Activated CD8-positive, alpha-beta T cell treated with anti-CD3 and anti-CD28 coated beads for 36 hours (primary cell): ENCODE measurements at places on chromosomes 3 and 15.

DNA sequence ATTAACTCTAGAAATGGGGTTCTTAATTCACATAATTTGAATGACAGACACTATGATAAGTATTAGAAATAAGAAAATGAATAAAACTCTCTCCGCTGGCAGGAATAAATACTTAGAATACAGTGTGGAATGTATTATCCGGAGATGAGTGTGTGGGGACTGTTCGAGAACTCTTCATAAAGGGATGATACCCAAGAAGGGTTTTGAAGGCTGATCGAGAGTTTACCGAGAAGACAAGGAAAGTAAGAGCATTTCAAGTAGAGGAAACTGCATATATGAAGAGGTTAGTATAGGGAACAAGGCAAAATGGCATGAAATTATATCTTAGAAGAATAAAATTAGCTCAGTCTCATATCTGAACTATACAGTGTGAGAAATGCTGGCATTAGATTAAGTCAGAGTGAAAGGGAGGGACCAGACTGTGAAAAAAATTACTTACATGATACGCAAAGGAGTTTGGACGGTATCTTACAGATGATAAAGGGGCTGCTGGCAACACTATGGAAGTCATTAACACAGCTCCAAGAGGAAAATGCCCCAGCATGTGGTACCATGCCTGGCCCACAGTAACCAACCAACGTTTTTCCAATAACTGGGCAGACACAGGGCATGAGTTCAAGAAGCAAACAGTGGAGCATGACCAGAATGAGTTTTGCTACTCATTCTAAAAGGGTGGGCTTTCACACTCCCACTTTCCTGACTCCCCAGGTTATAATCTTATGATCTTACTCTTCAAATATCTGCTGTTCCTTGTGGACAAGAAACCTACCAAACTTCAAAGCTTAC lies 6.5 kb downstream of the DCBLD2 start:
- H3K27ac ChIP-seq = no peak overlapping the region
- no peak overlapping the region for H3K4me3 ChIP-seq
- peaks cover 2% of the 10 kb centered on the region for H3K4me1 ChIP-seq
- DNase-seq = no peak

DNA sequence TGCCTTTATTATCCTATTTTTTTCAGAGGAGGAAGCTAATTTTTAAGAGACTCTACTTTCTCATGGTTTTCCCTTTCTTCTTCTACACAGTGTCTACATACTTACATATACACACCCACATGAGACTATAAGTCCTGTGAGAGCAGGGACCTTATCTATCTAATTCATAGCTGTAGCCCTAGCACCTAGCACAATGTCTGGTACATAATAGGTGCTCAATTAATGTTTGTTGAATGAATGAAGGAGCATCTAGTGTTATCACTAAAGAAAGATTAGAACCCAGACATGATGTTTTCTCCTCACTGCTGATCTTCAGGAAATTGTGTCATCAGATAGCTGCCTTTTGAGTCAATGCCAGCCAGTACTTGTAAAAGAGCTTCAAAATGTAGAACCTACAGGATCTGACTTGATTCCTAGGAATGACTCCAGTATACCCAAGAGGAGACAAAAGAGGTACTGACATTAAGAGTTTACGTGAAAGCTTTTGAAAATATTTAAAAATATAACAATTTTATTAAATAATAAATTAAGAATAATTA lies 2.5 kb downstream of the SCG5 start:
- no peak for DNase-seq
- peaks cover 18% of the 10 kb centered on the region for H3K36me3 ChIP-seq
- H3K27me3 ChIP-seq = peaks cover 2% of the 10 kb centered on the region
- H3K4me3 ChIP-seq = no peak overlapping the region
- H3K27ac ChIP-seq = no peak overlapping the region
- H3K4me1 ChIP-seq = no peaks in the 10 kb centered on the region

DNA sequence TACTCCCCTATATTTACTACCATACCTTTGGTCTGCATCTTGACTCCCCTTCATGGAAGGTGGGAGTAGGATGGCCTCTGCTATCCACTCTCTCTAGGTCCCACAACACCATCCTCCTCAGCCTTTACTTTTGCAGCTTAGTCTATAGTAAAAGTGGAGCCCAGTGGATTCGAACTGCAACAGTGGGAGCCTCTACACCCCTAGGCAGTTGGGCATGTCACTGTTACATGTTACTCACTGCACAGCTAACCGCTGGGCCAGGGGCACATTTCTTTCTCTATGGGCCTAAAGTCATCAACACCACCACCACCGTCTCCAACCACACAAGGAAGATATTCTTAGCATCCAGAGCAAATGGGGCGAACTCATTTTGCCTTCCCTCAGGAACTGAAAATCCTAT lies 62.9 kb downstream of the KLF13 start:
- peaks cover 62% of the 10 kb centered on the region for H3K4me1 ChIP-seq
- H3K27me3 ChIP-seq = no peaks in the 10 kb centered on the region
- no peak overlapping the region for H3K27ac ChIP-seq
- H3K36me3 ChIP-seq = peaks cover 9% of the 10 kb centered on the region

- H3K4me1 ChIP-seq = peaks cover 12% of the 10 kb centered on the region
- H3K27me3 ChIP-seq = no peaks in the 10 kb centered on the region
- H3K4me3 ChIP-seq = no peak overlapping the region
- no peaks in the 10 kb centered on the region for H3K36me3 ChIP-seq
Measured at GRCh38 chr3:32366638-32367397, 24.8 kb upstream of the CMTM7 start.

DNA sequence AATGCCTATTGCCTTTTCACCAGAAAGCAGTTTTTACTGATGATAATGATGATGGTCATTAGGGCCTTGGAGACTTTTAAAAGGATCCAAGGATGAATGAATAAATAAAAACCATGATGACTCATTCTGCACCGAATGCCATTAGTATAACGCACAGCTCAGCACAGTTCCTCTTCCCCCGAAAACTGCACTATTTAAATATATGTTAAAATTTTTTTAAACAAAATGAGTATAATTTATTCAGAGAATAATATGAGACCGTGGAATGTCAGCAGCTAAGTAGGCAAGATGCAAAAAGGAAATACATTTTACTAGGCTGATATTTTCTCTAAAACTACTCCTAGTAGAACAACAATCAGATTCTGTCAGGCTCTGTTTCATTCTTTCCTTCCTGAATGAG lies 83.4 kb upstream of the NANOGP8 start:
- no peak for DNase-seq
- H3K27ac ChIP-seq = no peak overlapping the region
- H3K4me3 ChIP-seq = no peak overlapping the region
- peaks cover 3% of the 10 kb centered on the region for H3K27me3 ChIP-seq
- H3K4me1 ChIP-seq = no peaks in the 10 kb centered on the region
- H3K36me3 ChIP-seq = no peaks in the 10 kb centered on the region

- peaks cover 6% of the 10 kb centered on the region for H3K36me3 ChIP-seq
- H3K4me1 ChIP-seq = peaks cover 2% of the 10 kb centered on the region
- no peak overlapping the region for H3K27ac ChIP-seq
- no peaks in the 10 kb centered on the region for H3K27me3 ChIP-seq
- no peak overlapping the region for H3K4me3 ChIP-seq
- DNase-seq = no peak
Measured at GRCh38 chr3:172194702-172195406, 155.5 kb downstream of the FNDC3B start.

DNA sequence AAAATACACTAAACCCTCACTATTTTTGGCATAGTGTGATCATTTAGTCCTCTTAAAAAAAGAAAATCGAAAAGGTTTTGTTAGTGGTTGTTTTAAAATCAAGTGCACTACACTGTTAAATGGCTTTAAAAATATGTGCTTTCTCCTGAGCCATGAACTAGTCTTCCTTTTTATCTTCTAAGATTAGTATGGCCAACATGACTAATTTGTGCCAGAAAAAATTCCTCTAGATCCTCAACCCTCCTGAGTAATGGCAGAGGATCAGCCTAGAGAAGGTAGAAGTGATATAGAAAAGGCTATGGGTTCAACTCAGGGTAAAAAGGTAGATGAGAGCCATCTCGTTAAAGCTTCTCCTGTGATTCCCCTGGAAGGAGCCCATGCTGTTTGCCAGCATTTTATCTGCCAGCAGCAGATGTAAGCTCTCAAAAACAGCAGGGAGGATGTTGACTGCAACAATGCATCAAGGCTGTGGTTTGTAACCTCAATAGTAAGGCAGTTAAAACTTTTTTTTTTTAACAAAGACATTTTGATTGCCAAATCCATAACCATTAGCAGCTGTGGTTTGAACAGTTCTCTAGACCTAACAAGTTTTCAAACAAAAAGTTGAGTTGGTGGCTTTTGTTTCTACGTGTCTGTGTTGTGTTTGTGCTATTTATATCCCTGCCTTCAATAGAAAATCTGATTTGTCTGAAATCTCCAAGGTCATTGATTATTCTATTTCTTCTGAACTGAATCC lies 30.2 kb upstream of the ZNF609 start:
- H3K4me3 ChIP-seq = peak overlapping the region; percentile 46
- H3K27ac ChIP-seq = peak overlapping the region; percentile 94

- H3K4me1 ChIP-seq = peaks cover 3% of the 10 kb centered on the region
- peak within 1 kb of the TSS; percentile 26 for H3K4me3 ChIP-seq
- peak; percentile 11 for DNase-seq
- H3K27me3 ChIP-seq = peaks cover 41% of the 10 kb centered on the region
Measured at GRCh38 chr15:69298697-69299441, at the start of gene PAQR5. TSS of gene PAQR5 (plus strand) at chr15:69298912. CDS start at chr15:69360081, 61,169 bp downstream.

DNA sequence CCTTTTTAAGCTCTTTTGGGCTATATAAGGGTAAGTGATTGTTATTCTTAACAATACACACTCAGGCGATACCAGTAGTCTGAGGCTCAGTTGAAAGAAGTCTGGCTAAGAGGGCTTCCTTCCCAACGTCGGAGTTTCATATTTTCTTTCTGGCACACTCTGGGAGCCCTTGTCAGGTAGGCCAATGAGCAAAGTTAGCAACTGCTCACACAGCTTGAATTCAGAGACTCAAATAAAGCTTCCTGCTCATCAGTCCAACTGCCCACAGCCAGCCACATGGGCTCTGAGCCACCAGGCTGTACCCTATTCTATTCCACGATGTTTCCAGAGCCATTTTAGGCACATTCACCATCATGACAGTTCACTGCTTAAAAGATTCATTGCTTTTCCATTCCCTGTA lies 155.1 kb upstream of the TBL1XR1 start:
- DNase-seq = no peak
- H3K27me3 ChIP-seq = no peaks in the 10 kb centered on the region
- H3K4me1 ChIP-seq = peaks cover 52% of the 10 kb centered on the region

DNA sequence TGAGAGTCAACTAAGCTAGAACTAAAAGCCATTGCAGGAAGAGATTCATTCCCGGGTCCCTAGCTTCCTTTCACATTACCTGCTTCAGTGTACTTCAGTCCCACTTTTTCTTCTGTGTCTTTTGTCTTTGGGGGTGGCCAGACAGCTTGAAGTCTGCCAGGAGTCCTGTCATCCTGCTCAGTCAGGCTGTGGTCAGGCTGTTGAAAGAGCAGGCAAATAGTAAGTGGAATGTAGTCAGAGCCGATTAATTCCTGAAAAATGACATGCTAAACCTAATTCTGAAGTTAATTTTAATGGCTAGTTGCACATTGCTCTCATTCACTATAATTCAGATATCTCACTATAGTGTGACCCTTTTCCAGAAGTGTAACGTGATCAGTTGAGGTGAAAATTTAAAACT lies 129.6 kb downstream of the FMN1 start:
- H3K27ac ChIP-seq = no peak overlapping the region
- no peak overlapping the region for H3K4me3 ChIP-seq
- no peaks in the 10 kb centered on the region for H3K36me3 ChIP-seq

- DNase-seq = no peak
- no peak overlapping the region for H3K4me3 ChIP-seq
- H3K27me3 ChIP-seq = peaks cover 4% of the 10 kb centered on the region
- no peak overlapping the region for H3K27ac ChIP-seq
- H3K4me1 ChIP-seq = peaks cover 6% of the 10 kb centered on the region
Measured at GRCh38 chr3:186406669-186407635, 44.9 kb upstream of the DGKG start.

DNA sequence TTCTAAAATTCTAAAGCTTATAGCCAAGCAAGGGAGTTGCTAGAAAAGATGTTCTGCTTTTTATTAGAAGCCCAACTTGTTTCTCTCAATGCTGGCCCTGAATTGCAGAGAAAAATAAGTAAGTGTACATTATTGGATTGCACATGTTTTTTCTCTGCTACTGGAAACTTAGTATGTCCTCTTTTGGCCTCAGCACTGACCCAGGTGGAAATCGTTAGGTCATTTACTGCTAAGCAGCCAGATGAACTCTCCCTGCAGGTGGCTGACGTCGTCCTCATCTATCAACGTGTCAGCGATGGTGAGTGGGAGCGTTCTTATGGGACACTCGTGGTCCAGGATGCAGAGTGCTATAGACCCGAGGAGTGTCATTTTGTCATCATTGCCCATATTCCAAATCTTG lies 69.8 kb downstream of the DHX36 start:
- peaks cover 61% of the 10 kb centered on the region for H3K36me3 ChIP-seq
- H3K27me3 ChIP-seq = no peaks in the 10 kb centered on the region
- H3K4me3 ChIP-seq = no peak overlapping the region
- no peak overlapping the region for H3K27ac ChIP-seq
- no peak for DNase-seq

- DNase-seq = no peak
- no peak overlapping the region for H3K27ac ChIP-seq
- H3K4me1 ChIP-seq = no peaks in the 10 kb centered on the region
- H3K4me3 ChIP-seq = no peak overlapping the region
- H3K36me3 ChIP-seq = no peaks in the 10 kb centered on the region
- peaks cover 4% of the 10 kb centered on the region for H3K27me3 ChIP-seq
Measured at GRCh38 chr3:127061641-127062040, 78.7 kb downstream of the PLXNA1 start.

DNA sequence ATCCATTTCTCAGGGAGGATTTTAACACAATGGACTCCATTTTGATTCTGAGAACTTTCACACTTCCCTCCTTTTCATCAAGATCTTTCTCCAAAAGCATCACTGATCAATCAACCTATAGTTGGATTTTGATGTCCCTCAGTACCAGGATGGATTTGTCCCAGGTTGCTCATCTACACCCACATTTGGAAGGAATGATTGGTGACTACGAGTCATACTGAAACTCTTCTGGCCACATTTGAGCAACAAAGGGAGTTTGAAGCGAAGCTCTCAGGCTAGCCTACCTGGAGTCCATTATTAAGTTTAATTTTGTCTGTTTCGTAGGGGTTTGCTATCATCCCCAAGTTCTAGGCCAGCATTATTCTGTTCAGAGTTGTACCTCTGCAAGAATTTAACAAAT lies 31.3 kb upstream of the ATP8B4 start:
- peaks cover 9% of the 10 kb centered on the region for H3K4me1 ChIP-seq
- H3K36me3 ChIP-seq = no peaks in the 10 kb centered on the region
- no peak overlapping the region for H3K4me3 ChIP-seq
- H3K27ac ChIP-seq = no peak overlapping the region
- no peak for DNase-seq
- no peaks in the 10 kb centered on the region for H3K27me3 ChIP-seq

DNA sequence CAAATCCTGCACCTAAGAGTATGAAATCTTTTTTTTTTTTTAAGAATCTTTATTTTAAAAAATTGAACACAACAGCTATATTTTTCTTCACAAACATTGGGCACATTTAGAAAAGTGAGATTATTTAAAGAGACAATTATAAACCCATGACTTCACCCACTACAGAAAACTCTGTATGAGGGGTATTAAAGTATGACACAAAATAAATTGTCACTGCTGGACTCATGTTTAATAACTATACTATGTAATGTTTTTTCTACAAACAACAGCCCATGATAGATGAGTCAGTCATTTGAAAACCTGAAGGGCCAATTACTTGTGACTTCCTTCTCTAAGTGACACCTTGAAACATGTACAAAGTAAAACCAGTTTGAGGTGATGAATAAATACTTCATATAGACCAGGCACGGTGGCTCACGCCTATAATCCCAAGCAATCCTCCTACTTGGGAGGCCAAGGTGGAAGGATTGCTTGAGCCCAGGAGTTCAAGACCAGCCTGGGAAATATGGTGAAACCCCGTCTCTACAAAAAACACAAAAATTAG lies 36.0 kb downstream of the AQR start:
- H3K27me3 ChIP-seq = no peaks in the 10 kb centered on the region
- no peaks in the 10 kb centered on the region for H3K4me1 ChIP-seq
- DNase-seq = no peak
- no peak overlapping the region for H3K4me3 ChIP-seq
